Activated CD4-positive, alpha-beta T cell treated with anti-CD3 and anti-CD28 coated beads, Interleukin-10, Interleukin-2, amounts not matched to agents 100 ng/mL and 50 ng/mL, durations not matched to agents 16 hours and 8 hours (primary cell): ENCODE measurements at places on chromosomes 5 and 9.

DNA sequence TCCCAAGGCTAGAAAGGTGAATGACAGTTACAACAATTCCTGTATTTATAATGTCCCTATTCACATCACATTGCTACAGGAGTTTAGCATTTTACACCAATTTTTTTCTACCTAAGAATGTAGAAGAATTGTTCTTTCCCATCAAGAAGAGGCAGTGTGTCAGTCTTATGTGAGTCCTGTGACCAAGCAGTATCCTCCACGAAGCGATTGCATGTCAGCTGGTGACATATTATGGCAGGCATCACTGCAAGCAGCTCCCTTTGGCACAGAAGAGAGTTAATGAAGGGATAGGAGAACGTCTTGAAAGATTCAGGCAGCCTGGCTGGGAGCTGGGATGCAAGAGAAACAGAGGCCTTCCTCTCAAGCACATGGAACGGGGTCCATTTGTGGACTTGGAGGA lies 199.8 kb downstream of the SMC2 start:
- no peak for DNase-seq

DNA sequence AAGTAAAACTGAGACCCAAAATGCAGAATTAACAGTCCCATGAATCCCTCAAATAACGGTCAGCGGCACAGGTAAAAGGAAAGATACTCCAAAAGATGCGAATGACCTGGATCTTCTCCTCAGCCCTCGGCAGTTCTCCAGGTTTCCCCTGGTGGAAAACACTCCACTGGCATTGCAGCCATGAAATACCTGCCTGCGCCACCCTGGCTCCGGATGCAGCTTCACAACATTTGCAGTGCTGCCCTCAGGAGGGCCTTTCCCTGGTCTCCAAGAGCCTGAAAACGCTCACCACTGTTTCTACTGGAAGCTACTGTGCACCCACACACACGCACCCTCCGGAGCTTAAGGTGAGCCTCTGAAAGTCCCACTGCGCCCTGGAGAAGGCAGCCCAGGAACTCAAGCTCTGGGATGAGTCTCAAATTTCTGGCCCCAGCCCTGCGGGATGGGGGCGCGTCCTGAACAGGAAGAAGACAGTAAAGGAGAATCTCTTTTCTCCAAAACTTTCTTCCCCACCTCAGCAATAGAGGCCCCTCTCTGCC lies 612 bp downstream of the UGT3A2 start:
- no peak for DNase-seq

- DNase-seq = no peak
Measured at GRCh38 chr5:149853701-149854100, 90.9 kb downstream of the PDE6A start.

GRCh38 chr9:87294126-87294525 lies 203.5 kb upstream of the DAPK1 start:
- no peak for DNase-seq
